ENCODE measurements at places on chromosomes 4 and X.

GRCh38 chrX:110675886-110676285 is 119.7 kb downstream of the CHRDL1 start:
- peak; percentile 15 for DNase-seq

DNA sequence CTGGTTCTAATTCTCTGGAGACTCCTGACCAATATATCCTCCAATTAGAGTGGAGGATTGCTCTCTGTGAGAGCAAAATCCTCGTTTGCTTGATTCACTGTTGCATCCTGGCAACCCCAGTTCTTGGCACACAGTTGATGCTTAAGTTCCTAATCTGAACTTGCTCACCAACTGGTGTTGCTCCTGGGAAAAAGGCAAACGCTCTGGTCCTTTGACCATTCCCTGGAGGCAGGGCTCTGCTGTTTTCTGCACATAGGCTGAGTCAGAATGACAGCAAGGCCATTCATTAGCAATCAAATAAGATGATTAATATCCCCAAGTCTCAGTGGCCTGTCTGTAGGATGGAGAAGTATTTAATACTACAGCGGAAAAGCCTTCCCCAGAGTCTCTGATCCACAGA is 172.7 kb upstream of the TBC1D9 start:
- no peak for DNase-seq

DNA sequence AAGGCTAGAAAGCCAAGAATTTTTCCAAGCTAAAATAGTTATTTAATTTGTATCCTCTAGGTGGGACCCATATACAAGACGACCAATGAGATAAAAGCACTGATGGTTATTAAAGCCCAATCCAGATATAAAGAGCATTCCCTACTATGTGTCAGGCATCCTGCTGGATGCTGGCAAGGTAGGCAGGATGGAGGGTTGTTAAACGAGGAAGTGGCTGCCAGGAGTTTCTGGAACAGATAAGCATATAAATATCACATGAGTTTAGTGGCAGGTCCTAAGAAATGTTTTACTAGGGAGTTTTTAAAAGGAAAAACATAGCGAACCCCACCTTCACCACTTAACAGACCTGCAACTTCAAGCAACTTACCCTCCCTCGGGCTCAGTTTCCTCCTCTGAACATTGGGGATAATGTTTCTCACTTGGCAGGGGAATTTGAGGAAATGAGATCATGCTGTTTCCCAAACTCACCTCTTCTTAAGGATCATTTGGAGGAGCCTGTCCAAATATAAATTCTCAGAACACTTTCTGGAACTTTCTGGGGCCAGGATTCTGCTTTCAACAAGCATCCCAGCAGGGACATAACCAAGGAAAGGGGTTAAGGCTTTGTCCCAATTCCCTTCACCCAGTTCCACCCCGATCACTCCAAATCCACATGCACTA is 94.3 kb upstream of the LDB2 start:
- no peak for DNase-seq

GRCh38 chr4:138522366-138522765 is 280.2 kb upstream of the SLC7A11 start:
- DNase-seq, result peak; percentile 8

- no peak for DNase-seq
Measured at GRCh38 chr4:183858011-183858615, 47.0 kb upstream of the STOX2 start.

- peak; percentile 86 for DNase-seq
Measured at GRCh38 chr4:56821381-56822243, at the start of gene SPINK2. Gene SPINK2, minus strand, starts transcription at chr4:56821701. Its CDS starts 39 bp downstream, at chr4:56821662.

DNA sequence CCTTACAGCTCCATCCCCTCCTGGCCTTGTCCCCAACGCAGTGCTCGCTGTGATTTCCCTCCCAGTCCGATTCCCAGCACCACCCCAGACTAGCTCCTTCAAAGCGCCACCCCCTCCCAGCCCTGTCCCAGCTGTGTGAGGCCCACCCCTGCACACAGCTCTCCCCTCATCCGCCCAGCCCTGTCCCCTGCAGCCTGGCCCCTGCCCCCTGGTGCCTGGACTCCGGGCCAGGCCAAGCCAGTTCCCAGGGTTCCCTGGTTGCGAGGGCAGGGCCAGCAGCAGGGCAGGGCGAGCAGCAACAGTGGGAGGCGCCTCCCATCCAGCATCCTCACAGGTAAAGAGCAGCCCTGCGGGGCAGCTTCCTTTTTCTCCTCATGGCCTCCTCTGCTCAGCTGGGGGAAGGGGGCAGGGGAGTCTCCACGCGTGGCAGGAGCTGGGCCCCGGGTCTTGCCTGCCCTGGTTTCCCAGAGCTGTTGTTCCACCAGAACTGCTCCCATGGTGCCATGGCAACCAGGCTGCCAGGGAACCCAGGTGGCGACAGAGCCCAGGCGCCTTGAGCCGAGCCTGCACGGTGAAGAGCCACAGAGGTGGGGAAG is 24.8 kb downstream of the IQSEC2 start:
- peak; percentile 44 for DNase-seq

DNA sequence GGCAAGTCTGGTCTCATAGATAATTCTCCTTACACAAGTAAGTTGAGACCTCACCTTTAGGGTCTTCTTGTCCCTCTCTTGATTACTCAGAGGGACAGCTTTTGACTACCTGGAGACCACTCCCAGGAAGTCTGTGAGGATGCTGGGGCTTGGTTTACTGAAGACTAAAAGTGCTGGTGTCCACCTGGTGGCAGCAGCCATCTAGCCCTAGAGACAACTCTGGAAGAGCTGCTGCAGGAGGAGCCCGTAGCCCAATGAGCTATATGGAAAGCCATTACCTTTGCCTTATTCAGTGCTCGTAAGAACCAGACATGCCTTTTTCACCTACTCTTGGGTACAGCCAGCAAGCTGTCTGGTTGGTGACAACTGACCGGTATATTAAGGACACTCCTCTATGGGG is 7.3 kb downstream of the FGFBP2 start:
- DNase-seq, result no peak

DNA sequence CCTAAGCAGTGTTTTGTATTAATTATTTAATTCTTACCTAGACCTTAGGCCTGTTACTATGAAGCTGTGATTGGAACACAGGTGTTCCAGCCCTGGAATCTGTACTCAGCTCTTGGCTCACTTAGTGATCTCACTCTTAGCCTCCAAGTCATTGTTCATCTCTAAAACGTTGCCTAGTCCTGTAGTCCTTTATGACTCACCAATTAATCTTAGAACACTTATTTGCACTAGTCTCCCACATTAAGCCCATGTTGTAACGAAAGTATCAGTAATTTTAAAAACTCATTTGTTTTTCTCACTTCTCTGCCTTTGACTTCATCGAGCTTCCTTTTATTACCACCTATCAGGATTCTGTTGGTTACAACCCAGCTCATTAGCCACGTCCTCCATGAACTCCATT is 1224.7 kb upstream of the TENM3 start:
- DNase-seq, result no peak

- DNase-seq, result no peak
Measured at GRCh38 chr4:76238236-76238635, 13.3 kb upstream of the FAM47E start.

- no peak for DNase-seq
Measured at GRCh38 chr4:48673537-48673936, 106.5 kb downstream of the FRYL start.

DNA sequence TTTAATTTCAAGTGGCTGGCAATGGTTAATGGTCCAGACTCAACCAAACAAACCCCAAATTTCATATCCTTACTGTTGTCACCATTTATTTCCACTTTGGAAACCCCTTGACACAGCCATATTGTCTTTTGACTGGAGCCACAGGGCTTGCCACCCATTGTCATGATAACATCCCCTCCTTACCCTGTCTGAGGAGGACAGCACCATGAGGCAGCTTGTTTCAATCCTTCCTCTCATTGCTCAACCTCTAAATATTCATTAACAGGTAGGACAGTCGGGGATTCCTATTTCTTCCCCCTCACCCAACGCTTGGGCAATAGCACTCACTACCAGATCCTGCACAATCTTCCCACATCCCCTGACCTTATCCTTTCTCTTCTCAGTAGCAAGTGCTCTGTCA is 92.1 kb downstream of the CEP135 start:
- DNase-seq, result no peak

- DNase-seq, result no peak
Measured at GRCh38 chr4:163558539-163559044, 64.1 kb downstream of the TMA16 start.

DNA sequence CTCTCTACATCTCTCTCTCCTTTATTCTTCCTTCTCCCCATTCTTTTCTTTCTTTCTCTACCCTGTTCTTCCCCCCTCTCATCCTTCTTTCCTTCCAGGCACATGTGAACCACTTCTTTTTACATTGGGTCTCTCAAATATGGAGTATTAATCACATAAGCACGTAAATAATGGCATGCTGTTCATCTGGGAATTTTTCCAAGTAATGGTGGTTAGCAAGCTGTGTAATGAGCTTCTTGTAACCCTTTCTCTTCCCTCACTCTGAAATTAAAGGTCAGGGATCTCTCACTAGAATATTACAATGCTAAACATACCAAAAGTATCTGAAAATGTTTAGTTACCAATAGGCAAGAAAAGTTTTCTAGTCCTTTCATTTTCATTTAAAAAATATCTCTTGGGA is 239.9 kb upstream of the TEX13A start:
- no peak for DNase-seq

GRCh38 chr4:184403384-184403781 is 71.0 kb downstream of the IRF2 start:
- no peak for DNase-seq

- no peak for DNase-seq
Measured at GRCh38 chr4:173403051-173403450, 4.1 kb upstream of the SCRG1 start.

DNA sequence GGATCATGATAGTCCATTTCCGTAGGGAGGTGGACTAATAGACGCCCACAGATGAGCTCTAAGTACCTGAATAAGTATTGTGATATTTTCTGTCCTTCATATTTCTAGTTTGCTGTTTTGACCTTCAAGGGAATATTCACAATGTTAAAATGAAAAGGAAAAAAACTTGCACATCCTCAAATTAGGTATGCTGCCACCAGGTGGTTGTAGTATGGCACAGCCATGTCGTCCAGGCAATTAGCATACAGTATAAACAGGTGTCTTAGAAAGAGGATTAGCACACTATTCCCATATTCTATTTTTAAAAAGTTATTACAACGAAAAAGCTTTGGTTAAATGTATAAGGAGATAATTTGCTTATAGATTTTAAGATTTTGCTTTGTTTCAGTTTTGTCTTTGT is 802.0 kb downstream of the RPA4 start:
- DNase-seq, result peak; percentile 2

DNA sequence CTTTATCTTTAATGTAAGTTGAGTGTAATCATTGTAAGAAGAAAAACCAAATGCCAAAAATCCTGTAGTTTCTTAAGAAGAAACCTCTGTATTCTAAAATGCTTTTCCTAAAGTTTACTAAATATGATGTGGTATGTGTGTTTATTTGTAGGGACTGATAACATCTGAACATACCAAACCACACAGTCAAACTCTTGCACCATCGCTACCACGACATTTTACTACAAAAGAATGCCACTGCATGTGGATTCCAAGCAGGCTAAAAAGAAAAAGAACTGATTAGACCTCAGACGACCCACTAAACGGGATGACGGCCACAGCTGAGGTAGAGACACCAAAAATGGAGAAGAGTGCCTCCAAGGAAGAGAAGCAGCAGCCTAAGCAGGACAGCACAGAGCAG is 46.1 kb downstream of the LAS1L start:
- no peak for DNase-seq

GRCh38 chrX:153662266-153662665 is 11.3 kb downstream of the PNCK start:
- DNase-seq, result no peak

GRCh38 chr4:176357359-176358082 is 37.8 kb downstream of the SPCS3 start:
- DNase-seq, result no peak

GRCh38 chrX:9677098-9677739 is 88.4 kb downstream of the GPR143 start:
- DNase-seq, result no peak

DNA sequence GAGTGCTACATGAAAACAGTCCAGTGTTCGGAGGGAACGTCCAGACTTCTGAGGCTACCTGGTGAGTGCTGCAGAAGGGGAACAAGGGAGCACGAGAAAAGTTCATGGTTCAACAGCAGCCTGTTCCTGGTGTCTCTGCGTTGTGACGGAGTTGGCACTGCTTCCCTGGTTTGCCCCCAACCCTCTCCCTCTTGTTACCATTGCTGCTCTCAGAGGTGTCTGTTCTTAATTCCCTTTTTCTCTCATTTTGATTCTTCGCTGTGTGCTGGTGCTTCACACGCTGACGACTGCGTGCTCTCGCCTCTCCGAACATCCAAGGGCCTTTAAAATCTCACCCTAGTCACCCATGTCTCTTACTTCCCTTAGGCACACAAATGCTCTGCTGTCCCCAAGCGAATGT is 1.6 kb upstream of the FAM149A start:
- DNase-seq, result no peak

GRCh38 chrX:112819813-112820212 is 20.8 kb downstream of the AMOT start:
- DNase-seq, result no peak
